ENCODE measurements at places on chromosomes 1 and 21.

- DNase-seq: no peak
Observed at GRCh38 chr1:216805233-216805632, 82.0 kb upstream of the ESRRG start.

DNA sequence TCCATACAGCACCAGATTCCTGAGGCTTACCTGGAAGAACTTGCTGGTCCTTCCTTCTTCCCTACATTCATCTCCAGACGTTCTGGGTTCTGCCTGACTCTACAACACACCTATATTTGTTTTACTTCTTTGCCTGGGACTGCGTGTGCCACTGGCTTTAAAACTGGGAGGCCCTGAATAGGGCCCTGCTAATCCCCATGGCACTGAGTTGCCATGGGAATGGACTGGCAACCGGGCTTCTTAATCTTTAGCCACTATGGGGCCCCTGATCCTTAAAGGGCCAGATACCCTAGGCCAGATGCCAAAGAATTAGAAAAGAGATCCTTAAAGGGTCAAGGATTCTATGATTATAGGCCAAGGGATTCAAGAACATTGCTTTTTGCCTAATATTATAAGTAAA, 24.4 kb upstream of the CADM3 start:
- DNase-seq: no peak

GRCh38 chr1:202112859-202113689, 9.6 kb upstream of the GPR37L1 start:
- no peak for DNase-seq

GRCh38 chr1:17883136-17883535, 128.0 kb downstream of the ACTL8 start:
- DNase-seq: peak; percentile 65

All from cardiac septum (tissue), 1 donor.